ENCODE measurements at places on chromosomes 2 and 18. TPM values are rescaled to one million over a fixed set of nuclear protein-coding genes. Genes with fewer than 3 reads are reported as not detected.

The PKDCC gene
- 86.0 TPM for total RNA-seq

The NGEF gene
- total RNA-seq, result 28.7 TPM

The EVA1A gene
- total RNA-seq, result 10.3 TPM

The SLC4A5 gene
- 188 TPM for total RNA-seq

The NEU4 gene
- 1.6 TPM for total RNA-seq

The CROCC2 gene
- total RNA-seq, result 0.55 TPM

The HTR2B gene
- 0.16 TPM for total RNA-seq

The ABCB11 gene
- 7.2 TPM for total RNA-seq

The TGFA gene
- total RNA-seq, result 0.62 TPM

The CRYGD gene
- not detected for total RNA-seq

The FOXD4L1 gene
- 0.19 TPM for total RNA-seq

The PSTPIP2 gene
- total RNA-seq, result 5.0 TPM

The ALPP gene
- total RNA-seq, result 0.87 TPM

The GBX2 gene
- 0.56 TPM for total RNA-seq

The SERPINB11 gene
- 2.0 TPM for total RNA-seq

The SCRN3 gene
- total RNA-seq, result 29.1 TPM

The POMC gene
- total RNA-seq, result 55.7 TPM

The NR4A2 gene
- total RNA-seq, result 3.2 TPM

The MZT2A gene
- total RNA-seq, result 113 TPM

The COL3A1 gene
- 31.3 TPM for total RNA-seq
